ENCODE measurements at places on chromosomes 6 and 20. TPM values are rescaled to one million over a fixed set of nuclear protein-coding genes. Genes with fewer than 3 reads are reported as not detected.

Gene C20orf204
- total RNA-seq, result 34.8 TPM

Gene GLP1R
- total RNA-seq, result not detected

Gene IBTK
- total RNA-seq, result 40.5 TPM

Gene PXT1
- not detected for total RNA-seq

Gene MCHR2
- not detected for total RNA-seq
